ENCODE measurements at places on chromosomes 4 and X.

DNA sequence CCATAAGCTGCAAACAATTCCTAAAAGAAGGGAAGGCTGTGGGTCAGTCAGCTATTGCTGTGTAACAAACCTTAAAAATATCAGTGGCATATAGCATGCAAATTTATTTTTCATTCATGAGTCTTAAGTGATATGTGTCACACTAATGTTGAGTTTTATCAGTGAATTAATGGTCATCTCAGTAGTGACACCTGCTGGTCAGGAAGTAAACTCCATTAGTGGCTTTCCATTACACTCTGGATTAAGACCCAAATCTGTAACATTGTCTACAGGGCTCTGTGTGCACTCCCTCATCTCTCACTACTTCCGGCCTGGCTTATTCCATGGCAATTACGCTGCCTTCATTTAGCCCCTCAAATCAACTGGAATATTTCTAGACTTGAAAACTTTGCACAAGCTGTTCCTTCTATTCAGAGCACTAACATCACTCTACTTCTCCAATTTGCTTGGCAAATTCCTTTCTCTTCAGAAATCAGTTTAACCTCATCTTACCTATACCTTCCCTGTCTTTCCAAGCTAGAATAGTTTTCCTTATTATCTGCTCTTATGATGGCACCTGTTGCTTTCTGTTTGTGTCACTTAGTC, 217.3 kb upstream of the TAPT1 start:
- no peaks in the 10 kb centered on the region for H3K27me3 ChIP-seq
- no peaks in the 10 kb centered on the region for H3K36me3 ChIP-seq
- no peak overlapping the region for H3K27ac ChIP-seq
- H3K4me3 ChIP-seq, result no peak overlapping the region

DNA sequence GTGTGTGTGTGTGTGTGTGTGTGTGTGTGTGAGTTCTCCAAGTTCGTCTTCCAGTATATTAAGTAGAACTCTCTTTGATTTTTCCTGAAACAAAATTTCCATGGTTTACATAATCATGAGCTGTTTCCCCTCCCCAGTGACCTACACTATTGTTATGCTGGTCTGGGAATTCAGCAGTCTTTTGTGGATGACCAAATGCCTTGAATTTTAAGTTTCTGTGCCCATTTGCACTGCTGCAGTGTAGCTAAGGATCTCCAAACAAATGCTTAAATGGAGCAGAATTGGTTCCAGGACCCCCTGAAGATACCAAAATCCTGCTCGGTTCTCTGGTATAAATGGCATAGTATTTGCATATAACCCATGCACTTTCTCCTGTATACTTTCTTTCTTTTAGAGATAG, 77.2 kb upstream of the SLC34A2 start:
- no peaks in the 10 kb centered on the region for H3K4me1 ChIP-seq
- no peaks in the 10 kb centered on the region for H3K36me3 ChIP-seq
- no peak for DNase-seq
- no peak overlapping the region for H3K27ac ChIP-seq

- H3K27ac ChIP-seq, result no peak overlapping the region
- H3K4me1 ChIP-seq, result peaks cover 22% of the 10 kb centered on the region
- DNase-seq, result no peak
- no peaks in the 10 kb centered on the region for H3K27me3 ChIP-seq
- no peak overlapping the region for H3K4me3 ChIP-seq
Measured at GRCh38 chr4:98466868-98467599, 191.4 kb downstream of the TSPAN5 start.

DNA sequence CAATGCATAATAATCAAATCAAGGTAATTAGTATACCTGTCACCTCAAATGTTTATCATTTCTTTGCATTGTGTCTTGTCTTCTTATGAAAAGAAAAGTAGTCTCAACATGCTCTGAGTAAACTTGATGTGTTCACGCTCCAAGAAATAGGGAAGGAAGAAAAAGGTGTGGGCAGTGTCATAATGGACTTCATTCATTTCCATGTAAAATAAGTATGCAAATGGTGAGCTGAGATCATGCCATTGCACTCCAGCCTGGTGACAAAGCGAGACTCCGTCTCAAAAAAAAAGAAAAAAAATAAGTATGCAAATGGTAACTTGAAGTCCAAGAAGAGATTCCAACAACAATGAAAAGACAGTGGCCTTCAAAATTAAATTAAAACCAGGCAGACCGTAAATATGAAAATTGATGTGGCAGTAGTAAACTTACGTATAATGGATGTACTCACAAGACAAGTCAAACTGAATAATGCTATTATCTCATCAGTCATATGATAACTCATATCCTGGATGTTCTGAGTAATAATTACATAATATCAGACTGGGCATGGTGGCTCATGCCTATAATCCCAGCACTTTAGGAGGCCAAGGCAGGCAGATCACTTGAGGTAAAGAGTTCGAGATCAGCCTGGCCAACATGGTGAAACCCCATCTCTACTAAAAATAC, 6.0 kb upstream of the CWH43 start:
- H3K36me3 ChIP-seq, result no peaks in the 10 kb centered on the region
- no peak overlapping the region for H3K4me3 ChIP-seq
- no peaks in the 10 kb centered on the region for H3K4me1 ChIP-seq
- DNase-seq, result no peak
- H3K27ac ChIP-seq, result no peak overlapping the region
- H3K27me3 ChIP-seq, result peaks cover 24% of the 10 kb centered on the region
